CD4-positive, alpha-beta memory T cell (primary cell): ENCODE measurements at places on chromosomes 4 and X. TPM values are rescaled to one million over a fixed set of nuclear protein-coding genes. Genes with fewer than 3 reads are reported as not detected.

GRCh38 chrX:31036895-31037294 is 34.9 kb downstream of the FTHL17 start:
- no peak for DNase-seq
- no peak overlapping the region for H3K4me3 ChIP-seq
- no peaks in the 10 kb centered on the region for H3K27me3 ChIP-seq
- H3K36me3 ChIP-seq, result no peaks in the 10 kb centered on the region

GRCh38 chr4:80382090-80382832 is 46.7 kb downstream of the CFAP299 start:
- no peaks in the 10 kb centered on the region for H3K4me1 ChIP-seq
- DNase-seq, result no peak
- H3K27me3 ChIP-seq, result no peaks in the 10 kb centered on the region
- H3K36me3 ChIP-seq, result no peaks in the 10 kb centered on the region

CT45A3 gene
- total RNA-seq, result not detected

GRCh38 chrX:372856-373640 is 13.7 kb downstream of the PPP2R3B start:
- no peaks in the 10 kb centered on the region for H3K27me3 ChIP-seq
- no peak overlapping the region for H3K4me3 ChIP-seq
- H3K27ac ChIP-seq, result no peak overlapping the region
- H3K36me3 ChIP-seq, result no peaks in the 10 kb centered on the region
- peaks cover 9% of the 10 kb centered on the region for H3K4me1 ChIP-seq
- DNase-seq, result no peak

GRCh38 chrX:154317391-154317995 is 21.9 kb downstream of the TKTL1 start:
- no peaks in the 10 kb centered on the region for H3K36me3 ChIP-seq
- H3K4me1 ChIP-seq, result peaks cover 32% of the 10 kb centered on the region
- no peak overlapping the region for H3K4me3 ChIP-seq
- H3K27me3 ChIP-seq, result no peaks in the 10 kb centered on the region

UFSP2 gene
- 30.3 TPM for total RNA-seq

XKRX gene
- 0.67 TPM for total RNA-seq

- H3K36me3 ChIP-seq, result no peaks in the 10 kb centered on the region
- DNase-seq, result no peak
- H3K27ac ChIP-seq, result no peak overlapping the region
- H3K27me3 ChIP-seq, result no peaks in the 10 kb centered on the region
- H3K4me3 ChIP-seq, result no peak overlapping the region
Observed at GRCh38 chrX:39654952-39655351, 442.8 kb downstream of the BCOR start.

DNA sequence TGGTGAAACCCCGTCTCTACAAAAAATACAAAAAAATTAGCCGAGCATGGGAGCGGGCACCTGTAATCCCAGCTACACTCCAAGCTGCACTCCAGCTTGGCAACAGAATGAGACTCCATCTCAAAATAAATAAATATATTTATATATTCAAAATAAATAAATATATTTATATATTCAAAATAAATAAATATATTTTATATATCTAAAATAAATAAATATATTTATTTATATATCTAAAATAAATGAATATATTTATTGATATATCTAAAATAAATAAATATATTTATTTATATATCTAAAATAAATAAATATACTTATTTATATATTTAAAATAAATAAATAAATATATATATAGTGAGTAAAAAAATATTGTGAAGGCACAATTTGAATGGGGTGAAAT is 63.4 kb upstream of the EXOC1L start:
- H3K27ac ChIP-seq, result no peak overlapping the region
- DNase-seq, result no peak
- no peaks in the 10 kb centered on the region for H3K27me3 ChIP-seq
- H3K4me3 ChIP-seq, result no peak overlapping the region
- H3K4me1 ChIP-seq, result no peaks in the 10 kb centered on the region

DNA sequence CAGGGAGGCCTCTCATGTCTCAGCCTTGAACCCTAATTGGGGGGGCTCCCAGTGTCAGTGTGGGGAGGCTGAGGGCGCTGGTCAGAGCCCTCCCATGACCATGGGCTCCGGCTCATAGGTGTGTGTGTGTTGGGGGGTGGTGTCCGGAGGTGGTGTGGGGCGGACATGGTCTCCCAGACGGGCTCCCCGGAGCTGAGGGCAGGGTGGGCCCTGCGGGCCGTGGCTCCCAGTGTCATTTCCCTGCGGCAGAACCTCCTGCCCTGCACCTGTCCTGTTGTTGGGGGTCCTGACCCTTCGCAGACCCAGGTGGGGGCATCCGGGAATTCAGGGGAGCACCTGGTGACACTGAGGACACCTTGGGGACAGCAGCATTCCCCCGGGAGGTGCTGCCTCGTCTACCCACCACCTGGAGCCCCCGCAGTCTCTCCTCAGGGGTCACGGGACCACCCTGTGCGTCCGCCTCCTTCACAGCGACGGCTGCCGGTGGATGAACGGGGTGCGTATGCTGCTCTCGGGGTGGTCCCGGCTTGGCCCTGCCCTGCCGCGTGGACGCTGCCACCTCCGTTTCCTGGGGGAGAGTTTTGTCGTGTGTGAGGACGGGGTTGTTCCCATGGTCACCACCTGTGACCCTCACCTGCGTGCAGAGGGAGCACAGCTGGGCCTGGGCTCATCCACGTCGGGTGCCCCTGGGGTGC is 14.5 kb upstream of the GTPBP6 start:
- H3K4me1 ChIP-seq, result peaks cover 12% of the 10 kb centered on the region
- no peak overlapping the region for H3K27ac ChIP-seq
- H3K4me3 ChIP-seq, result no peak overlapping the region
- DNase-seq, result no peak
